ENCODE measurements at places on chromosomes 1 and 21. TPM values are rescaled to one million over a fixed set of nuclear protein-coding genes. Genes with fewer than 3 reads are reported as not detected.

LCE1B gene
- total RNA-seq: not detected

DNA sequence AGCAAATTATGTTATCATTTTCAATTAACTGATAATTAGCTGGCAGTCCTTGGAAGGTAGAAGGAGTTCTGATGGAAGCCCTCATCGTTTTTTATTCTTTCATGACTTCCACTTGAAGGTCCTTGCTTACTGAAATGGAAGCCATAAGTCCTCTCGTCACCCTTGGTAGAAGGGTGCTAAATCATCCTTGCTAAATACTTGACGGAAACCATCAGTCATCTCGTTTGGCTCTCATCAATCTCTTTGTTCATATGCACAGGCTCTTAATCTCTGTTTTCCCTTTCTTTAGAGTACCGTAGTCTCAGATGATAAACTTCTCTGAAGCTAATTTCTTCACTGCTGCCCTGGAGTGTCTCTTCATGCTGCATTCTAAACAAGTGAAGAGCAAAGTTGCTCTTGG lies 34.5 kb downstream of the UCK2 start:
- no peak for DNase-seq

DNA sequence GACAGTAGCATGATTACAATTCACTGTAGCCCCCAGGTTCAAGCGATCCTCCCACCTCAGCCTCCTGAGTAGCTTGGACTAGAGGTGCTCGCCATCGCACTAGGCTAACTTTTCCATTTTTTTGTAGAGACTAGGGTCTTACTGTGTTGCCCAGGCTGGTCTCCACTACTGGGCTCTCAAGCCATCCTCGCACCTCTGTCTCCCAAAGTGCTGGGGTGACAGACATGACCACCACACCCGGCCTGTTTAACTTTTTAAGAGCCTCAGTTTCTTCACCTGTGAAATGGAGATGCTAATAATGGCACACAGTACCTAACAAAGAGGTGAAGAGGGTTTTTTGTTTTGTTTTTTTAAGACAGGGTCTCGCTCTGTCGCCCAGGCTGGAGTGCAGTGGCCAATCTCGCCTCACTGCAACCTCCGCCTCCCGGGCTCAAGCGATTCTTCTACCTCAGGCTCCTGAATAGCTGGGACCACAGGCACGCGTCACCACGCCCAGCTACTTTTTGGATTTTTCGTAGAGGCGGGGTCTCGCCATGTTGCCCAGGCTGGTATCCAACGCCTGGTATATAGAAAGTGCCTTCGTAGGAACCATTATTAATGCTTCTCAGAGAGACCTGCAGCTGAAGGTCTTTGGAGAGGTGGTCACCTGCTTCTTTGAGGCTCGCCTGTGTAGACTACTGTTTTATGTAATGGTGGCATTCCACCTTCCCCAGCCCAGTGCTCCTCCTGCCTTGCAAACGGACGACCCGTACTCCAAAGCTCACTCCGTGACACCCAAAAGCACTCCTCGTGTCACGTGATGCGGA lies 567 bp downstream of the PMVK start:
- DNase-seq: no peak

DNA sequence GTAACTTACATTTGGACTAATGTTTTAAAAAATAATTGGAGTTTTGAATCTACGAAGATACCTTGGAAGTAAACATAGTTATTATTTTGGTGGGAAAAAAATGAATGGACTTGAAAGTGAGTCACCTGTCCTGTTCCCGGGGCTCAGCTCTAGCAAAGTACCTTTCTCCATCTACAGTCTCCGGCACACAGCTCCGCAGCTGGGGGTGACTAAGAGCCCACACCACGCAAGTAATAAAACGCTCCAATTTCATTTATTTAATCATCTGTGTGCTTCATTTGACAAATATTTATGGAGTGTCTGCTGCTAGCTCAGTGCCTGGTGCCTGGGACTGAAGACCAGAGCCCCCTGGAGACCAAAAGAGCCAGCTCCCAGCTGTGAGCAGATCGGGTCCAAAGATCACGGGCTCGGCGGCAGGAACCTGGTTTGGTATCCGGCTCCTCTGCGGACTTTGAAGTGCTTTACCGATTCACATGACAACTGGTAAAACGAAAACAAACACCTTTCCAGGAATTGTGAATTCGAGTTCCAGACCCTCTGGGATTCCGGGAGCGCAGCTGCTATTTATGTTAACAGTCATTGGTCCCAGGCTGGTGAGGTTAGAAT lies 1.7 kb upstream of the RIPK4 start:
- peak; percentile 81 for DNase-seq

GRCh38 chr1:197195100-197195499 lies 48.6 kb upstream of the ASPM start:
- DNase-seq: peak; percentile 5

DSCAM gene
- total RNA-seq: 0.18 TPM

ADGRB2 gene
- total RNA-seq: 25.1 TPM

SLC25A33 gene
- total RNA-seq: 6.2 TPM

NBPF4 gene
- total RNA-seq: not detected

GRCh38 chr1:204201348-204202040 lies 5.2 kb upstream of the KISS1 start:
- DNase-seq: no peak

GRCh38 chr1:230067419-230067870 lies 407 bp downstream of the GALNT2 start:
- DNase-seq: no peak

DNA sequence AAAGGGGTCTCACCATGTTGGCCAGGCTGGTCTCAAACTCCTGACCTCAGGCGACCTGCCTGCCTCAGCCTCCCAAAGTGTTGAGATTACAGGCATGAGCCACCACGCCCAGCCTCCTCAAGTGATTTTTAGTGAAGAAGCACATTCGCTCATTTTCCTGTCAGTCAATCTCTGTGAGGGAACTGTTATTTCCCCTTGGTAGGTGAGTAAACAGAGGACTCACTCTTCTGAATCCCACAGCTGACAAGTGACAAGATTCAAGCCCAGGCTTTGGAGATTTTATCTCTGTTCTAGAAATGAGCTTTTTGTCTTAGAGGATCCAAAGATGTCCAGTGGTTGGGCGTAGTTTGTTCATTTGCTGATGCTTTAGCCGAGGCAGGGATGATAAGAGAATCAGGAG lies 43.9 kb upstream of the TACSTD2 start:
- DNase-seq: no peak

Measured in astrocyte (in vitro differentiated cells and primary cell).